Activated CD4-positive, alpha-beta T cell treated with anti-CD3 and anti-CD28 coated beads, Interleukin-2, amount 50 U/mL, for 4 hours (primary cell): ENCODE measurements at places on chromosomes 5 and 9.

DNA sequence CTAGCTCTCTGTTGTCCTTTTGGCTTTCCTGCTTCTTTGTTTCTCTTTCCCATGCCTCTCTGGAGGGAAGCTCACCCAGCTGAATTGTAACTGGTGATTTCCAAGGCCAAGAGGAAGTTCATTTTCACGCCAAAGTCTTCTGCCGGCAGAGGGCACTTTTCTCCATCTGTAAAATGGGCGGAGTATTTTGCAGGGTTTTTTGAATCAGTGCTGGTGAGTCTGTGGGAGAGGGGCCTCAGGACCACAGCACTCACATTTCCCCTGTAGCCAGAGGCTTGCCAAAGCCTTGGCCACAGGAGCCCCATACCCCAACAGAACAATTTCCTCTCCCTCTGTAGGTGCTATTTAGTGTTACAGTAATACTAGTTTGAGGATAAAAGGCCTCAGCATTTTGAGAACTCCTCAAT lies 42.3 kb upstream of the MATR3 start:
- peak; percentile 32 for DNase-seq

- DNase-seq: peak; percentile 27
These were observed 17.7 kb downstream of the RALGDS start for GRCh38 chr9:133103183-133103986.

DNA sequence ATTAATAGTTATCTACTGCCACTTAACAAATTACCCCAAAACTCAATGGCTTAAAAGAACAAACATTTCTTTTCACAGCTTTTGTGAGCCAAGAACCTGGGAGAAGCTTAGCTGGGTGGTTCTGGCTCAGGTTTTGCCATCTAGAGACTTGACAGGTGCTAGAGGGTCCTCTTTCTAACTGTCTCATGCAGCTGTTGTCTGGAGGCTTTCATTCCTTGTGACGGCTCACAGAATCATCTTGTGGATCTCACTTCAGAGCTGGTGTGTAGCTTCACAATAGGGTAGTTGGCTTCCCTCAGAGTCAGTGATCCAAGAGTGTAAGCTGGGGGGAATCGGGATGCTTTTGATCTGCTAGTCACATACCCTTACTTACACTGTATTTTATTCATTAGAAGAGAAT lies 81.2 kb upstream of the APC start:
- DNase-seq: no peak

DNA sequence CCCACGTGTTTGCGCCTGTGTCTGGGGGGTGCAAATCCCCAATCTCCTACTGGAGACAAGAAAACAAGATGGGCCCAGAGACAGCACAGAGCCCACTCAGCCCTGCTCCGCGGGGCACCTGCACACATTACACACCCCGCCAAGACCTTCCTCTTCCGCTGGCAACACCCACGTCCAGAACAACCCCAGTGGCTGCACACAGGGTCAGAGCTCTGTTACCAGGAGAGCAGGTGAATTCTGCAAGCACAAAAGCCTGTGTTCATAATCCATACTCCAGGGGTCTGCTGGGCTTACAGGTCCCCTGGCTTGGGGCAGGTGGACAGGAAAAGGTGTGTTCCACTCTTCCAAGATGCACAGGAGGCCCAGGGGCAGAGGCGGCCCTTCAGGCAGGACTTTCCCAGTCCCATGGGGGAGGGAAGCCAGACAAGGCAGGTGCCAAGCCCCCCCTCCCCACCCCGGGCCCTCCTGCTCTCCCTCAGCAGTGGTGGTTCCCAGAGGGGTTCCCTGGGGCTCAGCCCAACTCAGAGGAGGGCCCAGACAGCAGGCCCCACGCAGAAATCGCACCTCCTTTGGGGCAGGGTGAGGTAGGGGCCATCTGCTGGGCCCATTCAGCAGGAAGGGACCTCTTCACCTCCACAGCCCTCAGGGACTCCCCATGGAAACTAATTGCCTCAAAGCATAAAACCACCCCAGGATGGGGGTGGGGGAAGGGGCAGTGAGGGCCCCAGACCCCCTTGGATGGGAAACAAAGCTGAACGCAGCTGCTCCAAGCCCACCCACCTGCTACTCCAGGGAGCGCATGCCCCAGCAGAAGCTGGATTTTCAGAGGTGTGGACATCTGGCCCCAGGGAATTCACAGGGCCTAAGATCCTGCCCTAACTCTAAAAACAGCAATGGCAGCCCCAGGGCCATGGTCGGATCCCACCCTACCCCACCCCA lies 105.3 kb downstream of the VAV2 start:
- no peak for DNase-seq

GRCh38 chr5:115477581-115477980 lies 67.0 kb downstream of the FEM1C start:
- DNase-seq: no peak

- DNase-seq: no peak
These were observed 227.7 kb downstream of the SMARCA2 start for GRCh38 chr9:2242831-2243330.

- DNase-seq: no peak
These were observed 49.6 kb upstream of the SMIM32 start for GRCh38 chr5:136242611-136243010.

DNA sequence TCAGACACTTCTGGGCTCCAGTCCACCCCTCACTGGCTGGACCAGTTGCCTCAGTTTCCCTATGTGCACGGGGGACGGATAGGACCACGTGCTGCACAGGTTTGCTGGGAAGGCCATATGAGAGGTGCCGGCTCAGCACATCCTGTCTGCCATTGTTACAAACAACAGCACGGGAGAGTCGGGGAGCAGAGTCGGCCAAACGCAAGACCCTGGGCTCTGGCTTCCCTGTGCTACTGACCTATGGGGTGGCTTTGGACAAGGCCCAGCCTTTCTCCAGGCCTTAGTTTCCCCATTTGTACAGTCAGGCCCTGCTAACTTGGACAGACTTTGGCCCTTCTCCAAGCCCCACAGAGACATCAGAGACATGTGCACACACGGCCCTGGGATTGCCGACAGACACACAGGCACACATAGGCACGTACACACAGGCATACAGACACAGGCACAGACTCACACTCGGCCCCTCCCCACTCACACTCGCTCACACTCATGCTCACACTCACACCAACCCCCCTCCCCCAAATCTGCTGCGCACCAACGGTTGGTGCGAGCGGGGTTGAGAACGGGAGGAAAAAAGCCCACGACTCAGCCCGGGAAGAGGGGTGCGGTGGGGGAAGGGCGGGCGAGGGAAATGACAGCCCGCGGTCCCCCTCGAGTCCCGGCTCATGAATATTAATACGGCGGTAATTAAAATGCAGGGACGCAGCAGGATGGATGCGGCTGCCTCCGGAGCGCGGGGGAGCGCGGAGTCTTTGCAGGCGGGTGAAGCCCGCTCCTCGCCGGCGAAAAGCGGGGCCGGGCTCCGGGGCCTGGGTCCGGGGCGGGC lies 133.0 kb downstream of the C9orf50 start:
- DNase-seq: peak; percentile 57

DNA sequence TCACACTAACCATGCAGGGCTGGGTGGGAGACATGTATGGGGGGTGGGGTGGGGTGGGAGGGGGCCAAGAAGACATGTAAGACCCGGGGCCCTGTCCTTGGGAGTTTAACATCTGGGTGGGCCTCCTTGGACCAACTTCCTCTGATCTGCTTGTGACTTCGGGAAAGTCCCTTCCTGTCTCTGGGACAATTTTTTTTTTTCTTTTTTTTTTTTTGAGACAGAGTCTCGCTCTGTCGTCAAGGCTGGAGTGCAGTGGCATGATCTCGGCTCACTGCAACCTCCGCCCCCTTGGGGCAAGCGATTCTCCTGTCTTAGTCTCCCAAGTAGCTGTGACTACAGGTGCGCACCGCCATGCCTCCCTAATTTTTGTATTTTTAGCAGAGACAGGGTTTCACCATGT lies 23.8 kb upstream of the IER5L start:
- DNase-seq: no peak

GRCh38 chr5:65100911-65101631 lies 332.3 kb downstream of the CWC27 start:
- DNase-seq: no peak

DNA sequence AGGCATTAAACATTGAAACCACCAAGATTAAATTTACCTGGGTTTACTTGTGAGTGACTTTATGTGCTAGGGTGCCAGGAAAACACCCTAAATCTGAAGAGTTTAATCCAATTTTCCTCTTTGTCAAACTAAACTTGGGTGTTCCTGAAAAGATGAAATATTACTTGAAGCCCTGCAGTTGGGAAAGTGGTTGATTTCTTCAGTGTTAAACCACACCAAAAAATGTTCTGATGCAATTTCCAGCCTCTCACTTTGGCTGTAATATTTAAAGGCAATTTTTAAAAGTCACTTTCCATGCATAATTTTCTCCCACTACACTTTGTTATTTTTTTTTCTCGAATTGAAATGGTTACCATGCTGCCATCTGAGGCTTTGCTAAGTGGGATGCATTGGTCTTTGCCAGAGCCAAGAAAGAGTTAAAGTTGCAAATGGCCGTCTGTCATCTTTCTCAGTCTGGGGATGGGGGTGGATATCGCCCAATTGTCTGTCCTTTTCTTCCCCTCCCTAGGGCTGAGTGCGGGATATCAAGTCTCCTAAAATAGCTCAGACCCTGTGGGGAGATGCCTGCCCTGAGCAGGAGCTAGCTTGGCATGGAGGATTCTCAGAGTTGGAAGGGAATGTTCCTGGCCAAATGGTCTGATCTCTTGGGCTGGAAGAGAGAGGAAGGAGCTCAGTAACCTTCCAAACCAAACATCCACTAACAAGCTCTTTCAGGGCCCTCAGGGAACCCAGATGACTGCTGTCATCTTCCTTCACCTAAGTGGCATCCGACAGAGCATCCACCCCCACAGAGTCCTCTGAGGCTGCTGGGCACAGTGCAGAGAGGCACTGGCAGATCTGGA lies 13.6 kb upstream of the SHB start:
- DNase-seq: no peak

GRCh38 chr9:13113216-13113615 lies 166.3 kb downstream of the MPDZ start:
- no peak for DNase-seq

DNA sequence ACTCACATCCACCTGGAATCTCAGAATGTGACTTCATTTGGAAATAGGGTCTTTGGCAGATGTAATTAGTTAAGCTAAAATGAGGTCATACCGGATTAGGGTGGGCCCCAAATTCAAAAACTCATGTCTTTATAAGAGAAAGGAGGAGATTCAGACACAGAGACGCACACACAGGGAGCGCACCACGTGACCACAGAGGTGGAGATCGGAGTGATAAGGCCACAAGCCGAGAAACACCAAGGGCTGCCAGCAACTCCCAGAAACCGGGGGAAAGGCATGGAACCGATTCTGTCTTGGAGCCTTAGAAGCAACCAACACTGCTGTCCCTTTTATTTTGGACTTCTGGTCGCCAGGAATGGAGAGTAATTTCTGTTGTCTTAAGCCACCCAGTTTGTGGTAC lies 31.8 kb upstream of the LMX1B start:
- no peak for DNase-seq

GRCh38 chr9:1198085-1198484 lies 147.9 kb downstream of the DMRT2 start:
- no peak for DNase-seq

DNA sequence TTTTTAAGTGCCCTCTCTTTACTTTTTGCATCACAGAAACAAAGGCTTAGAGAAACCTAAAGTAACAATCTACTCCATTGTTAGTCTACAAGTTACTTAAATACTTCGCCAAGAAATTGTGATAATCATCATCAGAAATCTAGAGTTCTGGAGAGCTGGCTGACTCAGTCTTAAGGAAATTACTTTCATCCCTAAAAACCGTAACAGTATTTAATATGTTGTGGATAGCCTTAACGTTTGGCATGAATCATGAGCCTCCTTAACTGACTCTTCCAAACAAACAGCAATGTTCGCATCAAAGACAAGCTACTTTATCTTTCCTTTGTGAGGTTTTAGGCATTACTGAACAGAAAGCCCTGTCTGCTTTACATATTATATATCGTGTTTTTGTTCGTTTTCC lies 128.7 kb downstream of the NIPBL start:
- DNase-seq: no peak

DNA sequence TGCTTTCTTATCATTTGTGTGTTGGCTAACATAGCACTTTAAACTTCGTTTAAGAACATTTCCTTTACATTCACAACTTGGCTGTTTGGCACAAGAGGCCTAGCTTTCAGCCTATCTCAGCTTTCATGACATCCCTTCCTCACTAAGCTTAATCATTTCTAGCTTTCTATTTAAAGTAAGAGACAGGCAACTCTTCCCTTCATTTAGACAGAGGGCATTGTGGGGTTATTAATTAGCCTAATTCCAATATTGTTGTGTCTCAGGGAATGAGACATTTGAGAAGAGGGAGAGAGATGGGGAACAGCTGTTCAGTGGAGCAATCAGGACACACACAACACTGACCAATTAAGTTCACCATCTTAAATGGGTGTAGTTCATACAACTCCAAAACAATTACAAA lies 51.0 kb upstream of the OR2K2 start:
- DNase-seq: no peak

- DNase-seq: no peak
These were observed 1.1 kb downstream of the ECM2 start for GRCh38 chr9:92534674-92535073.

GRCh38 chr9:104094534-104095015 lies 466 bp downstream of the SMC2 start:
- no peak for DNase-seq

- no peak for DNase-seq
These were observed 7.4 kb upstream of the ADGRD2 start for GRCh38 chr9:124442826-124443225.

GRCh38 chr5:120538149-120538548 lies 74.0 kb downstream of the PRR16 start:
- DNase-seq: no peak

DNA sequence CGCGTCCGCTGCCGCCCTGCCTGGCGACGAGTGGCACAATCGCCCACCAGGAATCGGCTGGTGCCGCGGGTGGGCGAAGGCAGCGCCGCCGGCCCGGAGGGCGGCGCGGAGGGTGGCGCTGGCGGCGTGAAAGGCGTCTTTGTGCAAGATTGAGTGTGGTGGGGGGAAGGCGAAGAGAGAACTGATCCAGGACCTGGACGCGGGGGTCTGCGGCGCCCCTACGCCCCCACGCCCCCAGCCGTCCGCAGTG lies 4.6 kb upstream of the RGMB start:
- no peak for DNase-seq

- peak; percentile 2 for DNase-seq
These were observed 485 bp downstream of the TGFBR1 start for GRCh38 chr9:99105152-99106043.

DNA sequence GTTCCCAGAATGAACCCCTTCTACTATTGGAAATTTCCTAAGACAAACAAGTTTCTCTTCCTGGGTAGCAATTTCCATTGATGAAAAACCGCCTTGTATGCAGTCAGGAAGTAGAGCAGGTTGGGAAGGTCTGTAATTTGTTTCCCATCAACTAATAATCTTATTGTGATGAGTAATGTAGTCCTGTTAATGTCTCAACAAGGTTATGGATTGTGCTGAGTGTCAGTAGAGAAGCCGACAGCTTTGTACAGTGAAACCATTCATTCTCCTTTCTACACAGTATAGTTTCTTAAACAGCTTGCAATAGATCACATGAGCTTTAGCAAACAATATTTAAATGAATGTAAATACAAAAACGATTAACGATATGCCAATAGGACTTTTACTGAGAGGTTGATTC lies 355.4 kb upstream of the WWC1 start:
- DNase-seq: no peak
